ENCODE measurements at places on chromosomes 2 and 18.

- DNase-seq: no peak
Observed at GRCh38 chr18:73006331-73006730, 138.5 kb upstream of the NETO1 start.

GRCh38 chr2:15557887-15558311 lies 3.2 kb downstream of the NBAS start:
- peak; percentile 81 for DNase-seq

DNA sequence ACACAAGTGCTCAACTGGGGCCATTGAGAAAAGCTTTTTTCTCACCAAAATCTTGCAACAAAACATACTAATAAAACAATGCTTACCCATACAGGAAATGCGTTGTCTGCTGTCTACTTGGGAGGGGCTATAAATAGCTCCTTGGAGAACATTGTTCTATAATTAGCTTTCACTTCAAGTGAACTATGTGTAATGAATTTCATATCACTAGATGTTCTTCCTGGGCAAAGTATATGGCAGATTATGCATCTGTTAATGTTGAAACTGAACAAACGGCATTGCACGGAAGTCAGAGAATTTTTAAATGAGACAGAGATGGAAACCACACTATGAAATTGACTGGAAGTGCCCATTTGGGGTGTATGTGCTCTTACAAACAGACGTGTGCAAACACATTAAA lies 6.4 kb upstream of the NPAS2 start:
- no peak for DNase-seq

- no peak for DNase-seq
Observed at GRCh38 chr18:13551305-13551603, 175.1 kb downstream of the FAM210A start.

DNA sequence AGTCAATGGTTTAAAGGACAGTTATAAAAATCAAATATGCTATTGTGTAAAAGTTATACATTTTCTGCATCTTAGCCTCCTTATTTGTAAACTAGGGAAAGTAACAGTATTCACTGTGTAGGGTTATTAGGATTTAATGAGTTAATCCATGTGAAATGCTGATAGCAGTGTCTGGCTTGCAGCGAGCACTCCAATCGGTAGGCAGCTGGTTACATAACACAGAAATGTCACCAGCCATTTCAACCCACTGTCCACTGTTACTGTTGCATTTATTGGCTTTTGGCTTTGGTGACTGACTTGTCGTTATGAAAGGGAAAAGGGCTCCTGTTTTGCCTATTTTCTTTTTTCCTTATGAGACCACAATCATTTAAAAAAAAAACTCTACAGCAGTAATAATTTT lies 38.9 kb downstream of the ID2 start:
- no peak for DNase-seq

GRCh38 chr18:34590503-34590902 lies 119.6 kb upstream of the DTNA start:
- no peak for DNase-seq

- DNase-seq: no peak
Observed at GRCh38 chr2:129793431-129793902, 186.0 kb upstream of the RAB6C start.

DNA sequence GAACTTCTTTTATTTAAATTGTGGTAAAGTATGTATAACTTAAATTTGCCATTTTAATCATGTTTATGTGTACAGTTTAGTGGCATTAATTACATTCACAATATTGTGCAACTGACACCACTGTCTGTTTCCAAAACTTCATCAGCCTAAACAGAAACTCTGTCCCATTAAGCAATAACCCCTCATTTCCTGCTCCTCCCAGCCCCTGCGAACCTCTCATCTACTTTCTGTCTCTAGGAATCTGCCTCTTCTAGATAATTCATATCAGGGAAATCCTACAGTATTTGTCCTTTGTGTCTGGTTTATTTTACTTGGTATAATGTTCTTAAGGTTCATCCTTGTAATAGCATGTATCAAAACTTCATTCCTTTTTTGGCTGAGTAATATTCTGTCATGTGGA lies 75.1 kb downstream of the BOLA3 start:
- peak; percentile 80 for DNase-seq

- DNase-seq: no peak
Observed at GRCh38 chr2:153595939-153596338, 117.4 kb upstream of the RPRM start.

- DNase-seq: no peak
Observed at GRCh38 chr18:8661754-8662559, 43.4 kb upstream of the MTCL1 start.

DNA sequence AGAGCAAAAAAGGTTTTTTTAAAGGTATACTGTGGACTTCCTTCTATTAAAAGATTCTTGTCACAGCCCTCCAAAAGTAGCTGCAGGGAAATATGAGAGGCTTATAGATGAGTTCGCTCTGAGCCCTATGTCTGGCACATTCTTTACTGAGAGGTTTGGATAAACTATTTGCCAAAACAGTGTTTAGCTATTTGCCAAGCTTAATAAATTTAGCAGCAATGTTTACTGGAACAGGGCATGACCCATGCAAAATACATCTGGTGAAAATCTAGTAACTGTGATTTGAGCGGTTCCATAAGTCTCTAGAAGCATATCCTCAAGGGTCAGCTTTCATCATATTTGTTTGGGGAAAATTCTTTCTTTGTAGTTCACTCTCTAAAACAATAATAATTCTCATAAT lies 1696.7 kb upstream of the PIK3C3 start:
- DNase-seq: no peak

- no peak for DNase-seq
Observed at GRCh38 chr2:190546734-190547133, 12.2 kb upstream of the NEMP2 start.

GRCh38 chr2:148987286-148987685 lies 51.2 kb upstream of the LYPD6B start:
- DNase-seq: no peak

- DNase-seq: no peak
Observed at GRCh38 chr2:52311862-52312261, 1279.9 kb upstream of the NRXN1 start.

- no peak for DNase-seq
Observed at GRCh38 chr2:130390460-130391057, 34.7 kb downstream of the PTPN18 start.

GRCh38 chr2:149800624-149801542 lies 213.3 kb upstream of the MMADHC start:
- DNase-seq: no peak

DNA sequence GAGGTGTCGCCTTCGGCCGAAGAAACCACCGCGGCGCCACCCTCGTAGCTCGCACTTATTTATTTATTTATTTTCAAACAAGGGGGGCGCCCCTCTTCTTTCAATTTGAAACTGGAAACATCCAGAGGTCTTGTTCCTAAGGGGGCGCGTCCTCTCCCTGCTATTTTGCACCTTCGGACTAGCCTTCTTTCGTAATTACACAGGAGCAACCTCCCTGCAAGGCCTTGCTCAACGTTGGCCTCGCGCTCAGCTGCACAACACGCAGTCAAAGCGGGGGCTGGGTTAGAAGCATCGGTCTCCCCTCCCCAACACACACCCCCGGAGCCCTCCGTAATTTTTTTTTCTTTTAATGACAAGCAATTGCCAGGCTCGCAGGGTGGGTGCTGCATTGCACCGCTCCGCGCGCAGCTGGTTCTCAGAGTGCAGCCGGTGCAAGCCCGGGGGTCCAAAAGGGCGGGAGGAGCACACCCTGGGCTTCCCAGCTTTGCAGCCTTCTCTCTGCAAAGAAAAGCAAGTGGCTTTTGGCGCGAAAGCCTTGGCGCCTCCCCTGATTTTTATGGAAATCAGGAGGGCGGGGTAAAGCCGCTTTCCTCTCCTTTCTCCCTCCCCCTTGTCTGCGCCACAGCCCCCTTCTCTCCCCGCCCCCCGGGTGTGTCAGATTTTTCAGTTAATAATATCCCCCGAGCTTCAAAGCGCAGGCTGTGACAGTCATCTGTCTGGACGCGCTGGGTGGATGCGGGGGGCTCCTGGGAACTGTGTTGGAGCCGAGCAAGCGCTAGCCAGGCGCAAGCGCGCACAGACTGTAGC lies at the start of gene MYCN:
Gene MYCN (plus strand): TSS at position 697 of the 807 bp plus-strand sequence. CDS start 1,515 bp downstream, outside the sequence.
- peak; percentile 54 for DNase-seq
